ENCODE measurements at places on chromosomes 5 and 9.
A peak's percentile ranks its signal among the peaks of the same experiment; 100 is the strongest.

DNA sequence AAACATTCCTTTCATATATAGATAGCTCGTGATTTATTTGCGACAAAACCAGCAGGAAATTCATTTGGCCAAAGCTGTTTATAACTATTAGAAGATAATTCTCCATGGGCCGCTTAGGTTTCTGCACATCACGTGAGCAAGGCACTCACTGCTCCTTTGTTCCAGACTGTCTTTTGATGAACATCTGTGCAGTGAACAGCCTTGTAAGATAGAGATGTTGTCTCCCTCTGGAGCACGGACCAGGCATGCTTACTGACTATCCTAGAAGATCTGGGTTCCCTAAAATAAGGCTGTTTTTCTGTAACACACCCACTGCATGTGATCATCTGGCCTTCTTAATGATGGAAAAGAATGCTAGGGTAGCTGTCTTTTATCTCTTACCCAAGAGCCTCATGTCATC lies 30.9 kb downstream of the YIPF5 start:
- DNase-seq, result no peak

DNA sequence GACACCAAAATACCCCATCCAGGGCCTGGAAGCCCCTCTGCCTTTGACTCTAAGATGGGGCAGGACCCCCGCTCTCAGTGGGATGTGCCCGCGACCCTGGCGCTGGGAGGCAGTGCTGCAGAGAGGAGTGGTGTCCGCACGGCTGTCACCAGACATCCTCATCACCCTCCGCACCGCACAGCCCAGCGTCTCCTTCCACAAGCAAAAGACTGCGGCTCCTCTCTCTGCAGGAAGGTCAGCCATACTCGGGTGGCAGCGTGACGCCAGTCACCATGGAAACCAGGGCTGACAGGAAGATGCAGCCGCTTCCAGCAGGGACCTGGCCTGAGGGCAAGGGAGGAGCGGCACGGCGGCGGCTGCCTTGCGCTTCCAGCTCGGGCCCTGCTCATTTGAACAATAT lies 17.1 kb upstream of the SLC6A3 start:
- no peak for DNase-seq

DNA sequence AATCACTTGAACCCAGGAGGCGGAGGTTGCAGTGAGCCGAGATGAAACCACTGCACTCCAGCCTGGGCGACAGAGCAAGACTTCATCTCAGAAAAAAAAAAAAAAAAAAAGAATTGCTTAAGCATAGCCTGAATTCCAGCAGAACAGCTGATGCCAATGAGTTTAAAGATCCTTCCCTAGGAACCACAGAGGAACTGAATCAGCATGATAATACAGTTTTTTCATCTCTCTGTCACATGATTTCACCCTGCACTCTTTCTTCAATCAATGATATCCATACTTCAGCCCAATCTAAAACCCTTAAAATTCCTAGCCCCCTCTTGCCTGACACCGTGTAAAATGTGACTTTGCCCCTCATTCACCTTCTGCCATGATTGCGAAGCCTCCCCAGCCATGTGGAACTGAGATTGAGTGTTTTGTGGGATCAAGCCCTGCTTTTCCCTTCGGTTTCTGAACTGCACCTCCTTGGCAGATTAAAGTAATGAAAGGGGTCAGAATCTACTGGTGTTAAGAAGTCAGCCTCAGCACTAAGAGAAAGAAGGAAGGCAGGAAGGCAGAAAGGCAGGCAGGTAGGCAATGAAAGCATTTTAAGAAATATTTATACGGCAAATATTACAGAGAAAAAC lies 20.9 kb upstream of the DMXL1 start:
- no peak for DNase-seq

GRCh38 chr9:95126739-95127138 lies 190.8 kb downstream of the FANCC start:
- DNase-seq, result no peak

- DNase-seq, result no peak
Measured at GRCh38 chr9:3397766-3398165, 128.0 kb downstream of the RFX3 start.

GRCh38 chr9:70113403-70114022 lies 69.9 kb downstream of the MAMDC2 start:
- peak; percentile 40 for DNase-seq

GRCh38 chr5:69158039-69158438 lies 8.9 kb upstream of the CCNB1 start:
- no peak for DNase-seq

- DNase-seq, result no peak
Measured at GRCh38 chr9:89877051-89878002, 272.5 kb downstream of the GADD45G start.

- DNase-seq, result peak; percentile 31
Measured at GRCh38 chr9:71587576-71588362, 180.5 kb downstream of the CEMIP2 start.

- peak; percentile 40 for DNase-seq
Measured at GRCh38 chr5:68344447-68345111, 129.0 kb downstream of the PIK3R1 start.

DNA sequence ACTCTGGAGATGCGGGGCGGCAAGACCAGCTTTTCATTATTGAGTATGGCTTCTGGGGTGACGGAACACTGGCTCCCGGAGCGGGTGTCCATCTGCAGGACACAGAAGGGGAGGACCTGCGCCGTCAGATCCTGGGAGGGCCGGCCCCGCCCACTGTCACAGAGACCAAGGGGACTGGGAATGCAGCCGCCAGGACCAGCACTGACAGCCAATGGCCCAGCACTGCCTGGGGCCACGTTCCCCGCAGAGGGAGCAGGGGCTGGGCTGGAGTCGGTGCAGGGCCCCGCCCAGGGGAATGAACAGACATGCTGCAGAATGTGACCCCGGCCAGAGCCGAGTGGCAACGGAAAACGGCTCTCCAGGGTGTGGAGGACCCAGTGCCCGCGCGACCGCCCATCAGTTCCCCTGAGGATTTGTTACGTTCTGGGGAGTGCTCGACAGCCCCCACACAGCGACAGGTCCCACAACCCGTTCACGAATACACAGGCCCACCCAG lies at the start of gene ZDHHC11:
Gene ZDHHC11, minus strand, starts transcription at position 476 of the 496 bp plus-strand sequence. Its CDS starts 384 bp downstream, at position 92.
- no peak for DNase-seq

DNA sequence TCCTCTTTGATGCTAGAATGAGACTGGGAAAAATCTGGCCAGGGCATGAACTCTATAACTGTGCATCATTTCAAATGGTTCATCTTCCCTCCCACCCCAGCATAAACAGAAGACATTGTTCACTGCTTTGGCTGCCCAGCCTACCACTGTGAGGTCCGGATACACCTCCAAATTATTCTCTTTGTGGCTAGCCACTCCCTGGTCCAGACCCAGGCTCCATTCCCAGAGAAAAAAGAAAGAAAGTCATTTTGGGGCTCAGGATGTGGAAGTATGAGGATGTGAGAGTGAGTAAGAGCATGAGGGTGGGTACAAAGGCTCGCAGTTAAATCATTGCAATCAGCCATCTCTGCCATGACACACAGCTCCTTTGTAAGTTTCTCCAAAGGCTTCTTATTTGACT lies 559.2 kb downstream of the PSAT1 start:
- no peak for DNase-seq

- no peak for DNase-seq
Measured at GRCh38 chr5:149181732-149182131, 40.4 kb downstream of the ABLIM3 start.

- no peak for DNase-seq
Measured at GRCh38 chr9:122946461-122947005, 5.7 kb downstream of the RABGAP1 start.

GRCh38 chr5:167050568-167051401 lies 1240.7 kb upstream of the WWC1 start:
- DNase-seq, result no peak

DNA sequence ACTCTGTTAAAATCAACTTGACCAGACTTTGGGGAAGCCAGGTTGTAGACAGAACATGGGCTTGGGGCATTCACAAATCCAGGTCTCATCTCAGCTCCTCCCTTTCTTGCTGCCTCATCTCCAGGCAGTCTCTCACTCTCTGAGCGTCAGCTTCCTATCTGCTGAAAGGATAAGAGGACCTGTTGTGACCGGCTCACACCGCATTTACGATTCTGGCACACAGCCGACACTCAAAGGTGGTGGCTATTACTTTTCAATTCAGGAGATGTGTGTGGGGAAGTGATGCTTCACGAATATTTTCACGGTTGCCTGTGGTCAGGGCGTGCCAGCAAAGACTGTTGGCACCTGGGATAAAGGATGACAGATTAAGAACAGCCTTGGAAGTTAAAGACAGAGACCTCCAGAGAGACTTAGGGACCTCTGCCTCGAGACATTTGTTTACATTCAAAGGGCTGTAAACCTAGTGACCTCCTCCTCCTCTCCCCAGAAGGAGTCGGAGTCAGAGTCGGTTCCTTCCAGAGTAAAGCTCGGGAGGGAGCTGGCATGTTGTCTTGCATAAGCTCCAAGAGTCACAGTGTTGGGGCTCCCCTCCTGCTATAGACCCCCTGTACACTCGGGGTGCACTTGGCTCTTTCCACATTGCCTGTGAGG lies 83.2 kb downstream of the AK8 start:
- DNase-seq, result no peak

DNA sequence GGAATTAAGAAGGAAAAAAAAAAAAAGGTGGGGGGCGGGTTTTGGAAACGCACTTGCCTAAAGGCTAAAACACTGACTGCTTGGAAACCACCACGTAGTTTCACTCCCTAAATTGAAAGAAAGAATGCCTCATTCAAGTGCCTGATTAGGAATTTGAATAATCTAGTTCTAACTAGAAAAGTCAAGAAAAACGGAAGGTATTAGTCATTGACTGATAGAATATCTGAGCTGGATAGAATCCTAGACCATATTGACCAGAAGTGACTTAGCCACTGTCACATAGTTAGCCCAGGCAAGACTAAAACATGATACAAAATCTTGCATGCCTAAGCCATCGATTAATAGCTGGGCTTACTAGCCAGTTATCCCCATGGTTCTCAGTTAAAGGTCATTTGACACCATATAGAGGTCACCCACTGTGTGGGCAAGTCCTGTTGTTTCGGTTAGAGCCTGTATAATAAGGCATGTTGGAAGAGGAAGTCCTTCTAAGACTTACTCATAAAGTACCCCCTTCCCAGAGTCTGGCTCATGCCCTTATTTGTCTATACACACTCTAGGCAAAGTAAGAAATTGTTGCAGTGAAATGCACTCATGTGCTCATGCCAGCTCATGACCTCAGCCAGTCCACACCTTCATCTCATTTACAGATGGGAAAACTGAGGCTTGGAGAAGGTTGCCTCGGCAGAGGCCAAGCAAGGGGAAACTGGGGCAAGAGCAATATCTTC lies 40.2 kb downstream of the SH3RF2 start:
- no peak for DNase-seq

GRCh38 chr5:97525780-97526179 lies 342.7 kb upstream of the RIOK2 start:
- no peak for DNase-seq

GRCh38 chr5:154366353-154366752 lies 79.4 kb upstream of the SAP30L start:
- DNase-seq, result no peak

- peak; percentile 60 for DNase-seq
Measured at GRCh38 chr9:92094655-92095054, 20.6 kb downstream of the SPTLC1 start.

GRCh38 chr9:2872250-2872930 lies 28.5 kb upstream of the PUM3 start:
- no peak for DNase-seq

DNA sequence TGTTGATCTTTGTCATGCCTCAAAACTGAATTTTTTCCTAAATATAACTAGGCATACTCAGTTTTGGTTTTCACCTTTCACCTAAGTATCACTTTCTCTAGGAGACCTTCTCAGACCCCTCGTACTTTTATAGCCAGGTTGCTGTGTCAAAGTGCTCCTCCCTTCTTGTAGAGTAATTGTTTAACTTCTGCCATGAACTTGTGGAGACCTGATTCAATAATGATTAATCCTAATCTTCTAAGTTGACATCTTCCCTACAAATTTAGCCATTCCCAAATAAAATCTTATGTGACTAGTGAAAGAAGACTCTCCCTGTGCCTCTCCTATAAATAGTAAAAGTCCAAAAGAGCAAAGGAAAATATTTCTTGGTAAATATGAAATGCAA lies 159.8 kb downstream of the SPATA31D1 start:
- DNase-seq, result no peak

- DNase-seq, result no peak
Measured at GRCh38 chr9:14097666-14098415, 216.1 kb downstream of the NFIB start.

- no peak for DNase-seq
Measured at GRCh38 chr5:171724468-171725204, 61.0 kb upstream of the SMIM23 start.
